Cortex of kidney (tissue), 1 donor: ENCODE measurements at places on chromosomes 12 and 14.

DNA sequence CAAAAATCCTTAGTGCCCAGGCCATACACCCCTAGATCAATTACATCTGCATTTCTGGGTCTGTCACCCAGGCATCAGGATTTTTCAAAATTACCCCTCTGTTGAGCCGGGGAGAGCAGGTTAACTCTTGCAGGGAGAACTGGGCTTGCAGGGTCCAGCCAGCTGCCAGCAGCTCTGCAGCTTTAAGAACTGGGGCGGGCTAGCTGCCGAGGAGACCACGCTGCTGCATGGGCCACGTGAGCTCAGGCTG, at the start of gene DGLUCY:
TSS of gene DGLUCY (plus strand) at position 245 of the 250 bp plus-strand sequence. CDS start 46,222 bp downstream, outside the sequence.
- no peak for DNase-seq

DNA sequence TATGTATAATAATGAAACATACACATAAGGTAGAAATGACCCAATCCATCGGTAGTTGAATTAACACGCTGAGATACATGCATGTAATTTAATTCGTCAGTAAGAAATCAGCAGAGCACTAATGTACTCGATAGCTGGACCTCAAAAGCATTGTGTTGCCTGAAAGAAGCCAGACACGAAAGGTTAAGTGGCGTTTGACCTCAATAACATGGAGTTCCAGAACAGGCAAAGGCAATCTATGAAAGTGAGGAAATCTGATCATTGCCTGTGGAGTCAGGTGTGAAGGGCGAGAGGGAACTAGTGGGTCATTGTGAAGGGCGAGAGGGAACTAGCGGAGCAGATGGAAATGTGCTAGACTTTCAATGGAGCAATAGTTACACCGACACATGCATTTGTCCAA, 970.4 kb upstream of the TMEM132C start:
- DNase-seq = no peak

- no peak for DNase-seq
These were observed 225.4 kb upstream of the KITLG start for GRCh38 chr12:88805692-88806091.

- no peak for DNase-seq
These were observed 68.3 kb upstream of the TUNAR start for GRCh38 chr14:95808371-95808770.

- no peak for DNase-seq
These were observed 16.6 kb downstream of the HEATR5A start for GRCh38 chr14:31403707-31404106.

DNA sequence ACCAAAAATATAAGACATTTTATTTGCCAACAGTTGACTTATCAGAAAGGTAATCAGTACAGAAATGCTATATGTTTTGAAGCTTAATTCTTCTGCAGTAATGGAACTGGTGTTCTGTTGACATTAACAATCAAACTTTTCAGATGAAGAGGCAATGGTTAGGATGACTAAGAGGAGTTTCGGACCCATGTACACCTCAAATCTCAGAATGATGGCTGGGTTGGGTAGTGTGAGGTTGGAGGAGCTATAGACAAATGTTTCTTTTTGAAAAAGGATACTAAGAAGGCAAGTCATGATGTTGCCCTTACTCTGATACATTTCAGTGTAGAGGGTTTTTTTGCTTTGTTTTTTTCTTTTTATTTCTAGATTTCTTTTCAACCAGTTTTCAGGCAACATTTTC, 66.9 kb downstream of the KNTC1 start:
- DNase-seq = no peak

DNA sequence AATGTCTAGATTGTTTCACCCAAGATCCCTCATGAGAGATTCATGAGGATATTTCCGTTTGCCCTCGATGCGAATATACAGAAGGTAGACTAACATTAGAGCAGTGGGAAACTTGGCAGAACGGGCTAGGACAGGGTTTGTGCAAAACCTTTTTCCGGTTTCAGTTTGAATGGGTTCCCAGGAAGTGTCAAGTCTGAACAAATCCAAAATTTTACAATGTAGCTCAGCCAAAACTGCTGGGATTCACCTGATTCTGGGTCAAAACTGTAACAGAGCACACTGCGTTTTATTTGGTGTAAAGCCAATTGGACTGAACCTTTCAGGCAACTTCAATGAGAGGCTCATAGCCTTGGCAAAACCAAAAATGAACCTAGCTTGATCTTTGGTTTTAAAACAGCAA, 337.8 kb upstream of the DIO2 start:
- no peak for DNase-seq

DNA sequence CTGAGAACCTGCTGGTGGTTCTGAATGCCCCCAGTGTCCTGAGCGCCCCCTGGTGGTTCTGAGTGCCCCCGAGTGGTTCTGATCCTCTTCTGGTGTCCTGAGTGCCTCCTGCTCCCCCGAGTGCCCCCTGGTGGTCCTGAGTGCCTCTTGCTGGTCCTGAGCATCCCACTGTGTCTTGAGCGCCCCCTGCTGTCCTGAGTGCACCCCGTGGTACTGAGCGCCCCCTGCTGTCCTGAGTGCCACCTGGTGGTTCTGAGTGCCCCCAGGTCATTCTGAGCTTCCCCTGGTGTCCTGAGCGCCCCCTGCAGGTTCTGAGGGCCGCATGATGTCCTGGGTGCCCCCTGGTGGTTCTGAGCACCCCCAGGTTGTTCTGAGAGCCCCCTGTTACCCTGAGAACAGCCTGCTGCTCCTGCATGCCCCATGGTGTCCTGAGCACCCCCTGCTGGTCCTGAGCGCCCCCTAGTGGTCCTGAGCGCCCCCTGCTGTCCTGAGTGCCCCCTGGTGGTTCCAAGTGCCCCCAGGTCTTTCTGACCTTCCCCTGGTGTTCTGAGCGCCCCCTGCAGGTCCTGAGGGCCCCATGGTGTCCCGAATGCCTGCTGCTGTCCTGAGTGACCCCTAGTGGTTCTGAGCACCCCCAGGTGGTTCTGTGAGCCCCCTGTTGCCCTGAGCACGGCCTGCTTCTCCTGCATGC, 1165.4 kb downstream of the TMEM121 start:
- no peak for DNase-seq

GRCh38 chr12:17928708-17929366, 161.2 kb downstream of the RERGL start:
- DNase-seq = no peak

GRCh38 chr12:126681676-126682075, 1585.3 kb upstream of the TMEM132C start:
- no peak for DNase-seq

- no peak for DNase-seq
These were observed 716 bp downstream of the RIOX1 start for GRCh38 chr14:73491256-73492042.

- no peak for DNase-seq
These were observed 42.4 kb downstream of the GLRX5 start for GRCh38 chr14:95577067-95577800.

GRCh38 chr12:5557906-5558305, 126.0 kb downstream of the NTF3 start:
- DNase-seq = no peak

- DNase-seq = no peak
These were observed 25.4 kb upstream of the CPM start for GRCh38 chr12:68958322-68958721.

- DNase-seq = no peak
These were observed 69.3 kb upstream of the IGF1 start for GRCh38 chr12:102549691-102550090.

GRCh38 chr12:101828463-101829196, 2.1 kb downstream of the GNPTAB start:
- DNase-seq = no peak

GRCh38 chr12:122021822-122022392, at the start of gene BCL7A:
BCL7A (plus strand) TSS chr12:122021884; CDS start chr12:122022092, 208 bp downstream.
- no peak for DNase-seq

DNA sequence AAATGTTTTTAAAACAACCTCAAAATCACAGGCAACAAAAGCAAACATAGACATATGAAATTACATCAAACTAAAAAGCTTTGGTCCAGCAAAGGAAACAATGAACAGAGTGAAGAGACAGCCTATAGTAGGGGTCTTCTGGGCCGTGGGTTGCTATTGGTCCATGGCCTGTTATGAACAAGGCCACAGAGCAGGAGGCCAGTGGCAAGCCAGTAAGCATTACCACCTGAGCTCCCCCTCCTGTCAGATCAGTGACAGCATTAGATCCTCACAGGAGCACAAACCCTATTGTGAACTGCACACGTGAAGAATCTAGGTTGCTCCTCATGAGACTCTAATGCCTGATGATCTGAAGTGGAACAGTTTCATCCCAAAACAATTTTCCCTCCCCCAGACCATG, 174.0 kb downstream of the DIO2 start:
- no peak for DNase-seq

- DNase-seq = no peak
These were observed 142.8 kb downstream of the SCARB1 start for GRCh38 chr12:124720681-124721500.

GRCh38 chr12:43812057-43812456, 5.9 kb upstream of the TWF1 start:
- no peak for DNase-seq

- no peak for DNase-seq
These were observed 41.7 kb downstream of the MIS18BP1 start for GRCh38 chr14:45211295-45211694.

DNA sequence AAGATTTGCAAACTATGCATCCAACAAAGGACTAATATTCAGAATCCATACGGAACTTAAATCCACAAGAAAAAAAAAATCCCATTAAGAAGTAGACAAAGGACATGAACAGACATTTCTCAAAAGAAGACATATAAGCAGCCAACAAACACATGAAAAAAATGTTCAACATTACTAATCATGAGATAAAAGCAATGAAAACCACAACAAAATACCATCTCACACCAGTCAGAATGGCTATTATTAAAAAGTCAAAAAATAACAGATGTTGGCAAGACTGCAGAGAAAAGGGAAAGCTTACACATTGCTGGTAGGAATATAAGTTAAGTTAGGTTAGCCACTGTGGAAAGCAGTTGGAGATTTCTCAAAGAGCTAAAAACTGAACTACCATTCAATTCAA, 16.2 kb downstream of the CDK17 start:
- no peak for DNase-seq

GRCh38 chr12:91766454-91766853, 379.2 kb downstream of the BTG1 start:
- no peak for DNase-seq

GRCh38 chr14:20797164-20797563, 5.5 kb downstream of the RNASE1 start:
- no peak for DNase-seq
